ENCODE measurements at places on chromosomes 13 and 19. TPM values are rescaled to one million over a fixed set of nuclear protein-coding genes. Genes with fewer than 3 reads are reported as not detected.

DNA sequence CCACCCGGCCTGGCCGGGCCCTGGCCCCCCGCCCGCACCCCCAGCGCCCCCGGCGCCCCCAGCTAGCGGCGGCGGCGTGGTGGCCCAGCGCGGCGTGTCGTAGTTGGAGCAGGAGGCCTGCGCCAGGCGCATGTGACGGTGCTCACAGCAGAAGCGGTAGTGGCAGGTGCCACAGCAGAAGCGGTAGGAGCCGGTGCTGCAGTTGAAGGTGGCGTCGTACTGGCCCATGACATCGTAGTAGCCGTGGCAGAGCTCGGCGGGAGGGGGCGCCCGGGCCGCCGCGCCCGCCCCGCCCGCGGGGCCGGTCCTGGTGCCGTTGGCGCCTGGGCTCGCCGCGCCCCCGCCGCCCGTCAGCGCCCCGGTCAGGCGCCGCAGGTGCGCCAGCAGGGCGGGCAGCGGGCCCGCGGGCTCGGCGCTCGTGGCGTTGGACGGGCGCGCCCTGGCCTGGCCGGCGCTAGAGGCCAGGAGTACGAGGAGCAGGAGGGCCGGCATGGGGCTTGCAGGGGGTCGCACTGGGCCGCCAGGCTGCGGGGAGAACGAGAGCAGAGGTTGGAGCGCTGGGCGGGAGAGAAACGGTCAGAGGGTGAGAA, 633 bp downstream of the SHISA7 start:
- no peak for DNase-seq
- H3K4me1 ChIP-seq: no peaks in the 10 kb centered on the region
- no peak overlapping the region for H3K27ac ChIP-seq
- H3K27me3 ChIP-seq: peaks cover 53% of the 10 kb centered on the region
- H3K36me3 ChIP-seq: no peaks in the 10 kb centered on the region

GRCh38 chr19:8244442-8244841, 35.3 kb downstream of the CERS4 start:
- H3K27ac ChIP-seq: no peak overlapping the region
- DNase-seq: no peak
- no peak overlapping the region for H3K4me3 ChIP-seq
- H3K27me3 ChIP-seq: no peaks in the 10 kb centered on the region
- no peaks in the 10 kb centered on the region for H3K36me3 ChIP-seq

DNA sequence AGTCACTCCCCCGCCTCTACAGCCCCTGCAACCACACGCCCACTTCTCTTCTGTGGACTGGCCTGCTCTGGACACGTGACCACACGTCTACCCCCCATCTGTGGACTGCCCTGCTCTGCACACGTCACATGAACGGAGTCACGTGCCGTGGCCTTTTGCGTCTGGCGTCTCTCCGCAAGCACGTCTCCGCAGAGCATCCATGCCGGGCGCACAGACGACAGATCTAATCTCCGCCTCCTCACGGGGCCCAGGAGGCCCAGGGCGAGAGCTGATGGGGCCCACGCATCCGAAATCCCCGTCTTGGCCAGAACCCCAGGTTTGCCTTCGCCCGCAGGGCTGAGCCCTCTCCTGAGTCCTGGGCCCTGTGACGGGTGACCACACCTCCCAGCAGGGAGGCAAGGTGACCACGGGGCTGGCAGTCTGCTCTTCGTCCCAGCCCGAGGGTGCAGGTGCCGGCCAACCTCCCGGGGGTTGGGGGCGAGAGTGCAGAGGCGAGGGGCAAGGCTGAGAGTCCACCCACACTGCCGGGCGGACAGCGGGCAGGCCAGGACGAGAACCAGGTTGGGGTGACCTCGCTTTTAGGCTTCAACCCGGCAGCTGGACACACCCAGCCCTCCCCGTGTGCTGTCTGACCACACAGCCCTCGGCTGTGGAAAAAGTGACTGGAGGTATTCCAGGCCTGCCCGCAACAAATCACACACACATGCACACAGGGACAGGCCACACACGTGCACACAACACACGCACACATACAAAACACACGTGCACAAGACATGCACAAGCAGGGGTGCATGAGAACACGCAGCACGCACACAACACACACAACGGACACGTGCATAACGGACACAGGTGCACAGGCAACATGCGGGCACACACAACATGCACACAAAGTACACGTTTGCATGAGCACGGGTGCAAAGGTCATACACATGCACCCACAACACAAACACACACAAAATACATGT, 3.9 kb downstream of the SBNO2 start:
- no peaks in the 10 kb centered on the region for H3K27me3 ChIP-seq
- peaks cover 2% of the 10 kb centered on the region for H3K4me1 ChIP-seq
- H3K4me3 ChIP-seq: no peak overlapping the region
- peak overlapping the region; percentile 77 for H3K27ac ChIP-seq
- H3K36me3 ChIP-seq: peaks cover 2% of the 10 kb centered on the region
- no peak for DNase-seq

GRCh38 chr13:24407844-24408243, 98.5 kb downstream of the C1QTNF9 start:
- no peak overlapping the region for H3K27ac ChIP-seq
- H3K4me1 ChIP-seq: no peaks in the 10 kb centered on the region
- H3K4me3 ChIP-seq: no peak overlapping the region
- H3K36me3 ChIP-seq: no peaks in the 10 kb centered on the region

DNA sequence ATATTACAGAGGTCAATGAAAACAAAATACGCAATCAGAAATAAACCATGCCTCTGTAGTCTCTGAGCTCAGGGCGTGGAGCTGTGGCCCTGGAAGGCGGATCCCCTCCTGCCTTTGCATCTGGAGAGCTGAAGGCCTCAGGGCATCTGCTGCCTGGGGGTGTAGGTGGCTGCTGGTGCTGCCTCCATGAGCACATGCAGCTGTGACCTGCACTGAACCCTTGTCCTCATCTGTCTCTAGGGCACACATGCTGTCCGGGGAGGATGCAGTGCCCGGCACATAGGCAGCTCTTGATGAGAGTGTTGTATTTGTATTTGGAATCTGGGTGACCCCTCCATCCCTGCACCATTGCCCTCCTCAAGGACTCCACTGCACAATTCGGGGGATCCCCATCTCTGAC, 185.7 kb downstream of the TEX29 start:
- H3K36me3 ChIP-seq: no peaks in the 10 kb centered on the region
- no peak for DNase-seq

GRCh38 chr19:743168-743687, 7.7 kb upstream of the MISP start:
- H3K4me1 ChIP-seq: peaks cover 3% of the 10 kb centered on the region
- peak; percentile 92 for DNase-seq
- no peak overlapping the region for H3K4me3 ChIP-seq
- peak overlapping the region; percentile 85 for H3K27ac ChIP-seq

- no peak overlapping the region for H3K27ac ChIP-seq
- H3K36me3 ChIP-seq: peaks cover 6% of the 10 kb centered on the region
- DNase-seq: no peak
- H3K4me1 ChIP-seq: no peaks in the 10 kb centered on the region
Observed at GRCh38 chr19:55092423-55093318, 17.0 kb downstream of the EPS8L1 start.

GRCh38 chr13:63285426-63285825, 1869.8 kb upstream of the PCDH20 start:
- H3K27ac ChIP-seq: no peak overlapping the region
- H3K4me3 ChIP-seq: no peak overlapping the region
- H3K4me1 ChIP-seq: no peaks in the 10 kb centered on the region
- DNase-seq: no peak
- H3K27me3 ChIP-seq: no peaks in the 10 kb centered on the region
- no peaks in the 10 kb centered on the region for H3K36me3 ChIP-seq

The SHISA2 gene
- 4.1 TPM for polyA plus RNA-seq

The GPR183 gene
- 2.4 TPM for polyA plus RNA-seq

The FARP1 gene
- 3.8 TPM for polyA plus RNA-seq

The ZNF317 gene
- 15.2 TPM for polyA plus RNA-seq

The IFNL1 gene
- polyA plus RNA-seq: not detected

The KLK3 gene
- polyA plus RNA-seq: 0.07 TPM
